ENCODE measurements at places on chromosomes 11 and 22. TPM values are rescaled to one million over a fixed set of nuclear protein-coding genes. Genes with fewer than 3 reads are reported as not detected.

CSNK2A3 gene
- 2.6 TPM for total RNA-seq

TTC36 gene
- total RNA-seq = 1.5 TPM

ZP1 gene
- not detected for total RNA-seq

DNA sequence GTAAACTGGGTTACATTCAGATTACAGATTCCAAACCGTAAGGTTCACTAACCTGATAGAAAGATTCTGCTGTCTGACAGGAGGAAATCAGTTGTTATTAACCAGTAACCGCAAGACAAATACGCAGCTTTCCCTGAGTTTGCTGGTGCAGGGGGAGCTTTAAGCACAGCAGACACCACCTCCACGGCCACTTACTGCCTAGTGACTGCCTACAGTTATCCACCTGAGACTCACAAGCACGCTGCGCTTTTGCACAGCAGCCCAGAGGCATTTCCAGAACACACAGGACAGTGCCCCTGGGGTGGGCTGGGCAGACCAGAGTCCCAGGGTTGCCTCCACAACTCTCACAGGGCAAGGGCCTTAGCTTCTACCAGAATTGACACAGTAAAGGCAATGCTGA lies 90.9 kb downstream of the CTTN start:
- no peak overlapping the region for H3K27ac ChIP-seq
- H3K36me3 ChIP-seq = no peaks in the 10 kb centered on the region
- no peaks in the 10 kb centered on the region for H3K4me1 ChIP-seq
- H3K27me3 ChIP-seq = no peaks in the 10 kb centered on the region
- no peak overlapping the region for H3K4me3 ChIP-seq
- DNase-seq = no peak

DNA sequence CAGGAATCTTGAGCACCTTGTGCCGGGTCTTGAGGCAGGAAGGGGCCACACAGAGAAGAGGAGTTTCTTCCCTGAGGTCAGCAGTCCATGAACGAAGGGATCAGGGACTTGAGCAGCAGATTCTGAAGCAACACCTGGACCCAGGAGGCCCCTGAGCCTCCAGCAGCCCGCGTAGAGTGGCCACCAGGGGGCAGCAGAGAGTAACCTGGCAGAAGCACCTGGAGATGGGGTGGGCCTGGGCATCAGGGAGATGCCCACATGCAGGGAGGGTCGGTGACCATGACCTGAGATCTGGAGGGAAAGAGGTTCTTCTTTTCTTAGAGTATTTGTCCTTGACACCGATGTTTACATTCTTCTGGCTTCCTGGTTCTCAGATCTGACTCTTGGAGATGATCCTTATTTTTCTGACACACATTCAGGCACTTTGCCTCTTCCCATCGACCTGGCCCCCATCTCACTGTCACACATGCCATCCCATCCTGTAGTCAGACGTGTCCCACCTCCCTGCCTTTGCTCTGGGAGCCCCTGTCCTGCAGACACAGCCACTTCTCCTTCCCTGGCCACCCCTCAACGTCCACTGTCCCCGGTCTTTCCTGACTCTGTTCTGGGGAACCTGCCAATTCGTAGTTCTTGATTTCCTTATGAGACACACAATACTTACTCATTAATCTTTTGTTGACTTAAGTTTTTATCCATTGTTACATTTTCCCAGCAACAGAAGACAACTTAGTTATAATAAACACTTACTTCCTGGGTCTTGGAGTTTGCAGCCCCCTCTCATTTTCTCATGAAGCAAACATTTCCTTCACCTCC lies 66.5 kb downstream of the GGTLC2 start:
- H3K36me3 ChIP-seq = no peaks in the 10 kb centered on the region
- no peaks in the 10 kb centered on the region for H3K27me3 ChIP-seq
- H3K4me1 ChIP-seq = no peaks in the 10 kb centered on the region
- H3K4me3 ChIP-seq = no peak overlapping the region
- peak; percentile 68 for DNase-seq

DNA sequence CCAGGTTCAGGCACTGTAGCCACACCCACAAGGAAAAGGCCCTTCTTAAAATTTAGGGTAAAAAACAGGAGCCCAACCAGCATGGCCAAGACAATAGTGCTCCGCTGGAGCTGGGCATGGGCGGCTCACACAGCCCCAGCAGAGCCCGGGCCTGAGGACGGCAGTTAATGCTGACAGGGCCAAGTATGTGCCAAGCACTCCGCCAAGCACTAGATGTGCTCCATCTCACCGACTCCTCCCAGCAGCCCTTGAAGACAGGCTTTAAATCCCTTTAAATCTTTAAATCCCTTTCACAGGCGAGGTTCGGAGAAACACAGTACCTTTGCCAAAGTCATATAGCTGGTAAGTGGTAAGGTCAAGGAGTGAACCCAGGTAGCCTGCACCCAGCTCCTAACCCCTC lies 4.8 kb downstream of the ARFGAP2 start:
- no peak for DNase-seq
- peaks cover 78% of the 10 kb centered on the region for H3K36me3 ChIP-seq
- H3K27me3 ChIP-seq = no peaks in the 10 kb centered on the region
- peaks cover 18% of the 10 kb centered on the region for H3K4me1 ChIP-seq

DNA sequence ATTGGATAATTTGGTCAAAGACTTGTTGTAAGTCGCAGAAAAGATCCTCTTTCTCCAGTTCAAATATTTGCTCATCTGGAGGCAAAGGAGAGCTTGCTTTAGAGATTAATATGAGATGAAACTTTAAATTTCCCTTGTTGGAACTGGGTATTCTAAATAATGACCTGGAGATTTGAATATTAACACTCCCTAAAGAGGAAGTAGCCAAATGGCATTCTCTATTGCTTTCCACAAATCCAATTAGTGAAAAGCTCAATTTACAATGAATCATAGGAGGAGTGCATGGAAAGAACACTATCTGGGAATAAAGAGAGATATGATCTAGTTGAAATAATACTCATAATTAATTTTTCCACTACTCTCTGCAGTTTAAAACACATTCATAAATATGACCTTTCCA lies 641.6 kb upstream of the TENM4 start:
- no peaks in the 10 kb centered on the region for H3K4me1 ChIP-seq
- no peaks in the 10 kb centered on the region for H3K27me3 ChIP-seq
- H3K27ac ChIP-seq = no peak overlapping the region
- no peak for DNase-seq
- H3K36me3 ChIP-seq = no peaks in the 10 kb centered on the region

DNA sequence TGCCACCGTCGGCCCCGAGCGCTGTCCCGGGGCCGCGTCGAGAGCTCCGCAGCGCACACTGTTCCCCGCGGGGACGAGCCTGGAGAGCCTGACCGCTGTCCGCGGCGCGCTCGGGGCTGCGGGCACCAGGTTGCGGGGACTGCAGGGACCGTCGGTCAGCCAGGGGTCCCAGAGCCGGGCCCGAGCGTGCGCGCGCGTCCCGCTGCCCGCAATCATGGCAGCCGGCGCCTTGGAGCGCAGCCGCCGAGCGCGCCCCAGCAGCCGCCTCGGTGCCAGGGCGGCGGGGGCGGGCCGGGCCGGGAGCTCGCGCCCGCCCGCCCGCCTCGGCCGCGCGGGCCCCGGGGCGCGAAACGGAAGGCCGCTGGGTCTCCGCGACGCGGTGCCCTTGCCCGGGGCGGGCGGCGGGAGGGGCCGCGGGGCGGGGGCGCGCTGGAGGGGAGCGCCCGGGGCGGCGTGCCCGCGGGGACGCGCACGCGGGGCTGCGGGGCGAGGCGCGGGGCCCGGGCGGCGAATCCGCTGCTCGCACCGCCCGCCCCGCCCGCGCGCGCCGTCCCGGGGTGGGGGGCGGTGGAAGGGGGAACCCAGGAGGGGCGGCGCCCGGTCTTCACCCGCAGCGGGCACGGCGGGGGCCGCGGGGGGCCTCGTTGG lies 79.4 kb upstream of the PPARA start:
- H3K4me3 ChIP-seq = peak overlapping the region; percentile 77
- no peaks in the 10 kb centered on the region for H3K27me3 ChIP-seq
- DNase-seq = peak; percentile 95
- peaks cover 11% of the 10 kb centered on the region for H3K36me3 ChIP-seq
- peaks cover 61% of the 10 kb centered on the region for H3K4me1 ChIP-seq
- H3K27ac ChIP-seq = peak overlapping the region; percentile 100

DNA sequence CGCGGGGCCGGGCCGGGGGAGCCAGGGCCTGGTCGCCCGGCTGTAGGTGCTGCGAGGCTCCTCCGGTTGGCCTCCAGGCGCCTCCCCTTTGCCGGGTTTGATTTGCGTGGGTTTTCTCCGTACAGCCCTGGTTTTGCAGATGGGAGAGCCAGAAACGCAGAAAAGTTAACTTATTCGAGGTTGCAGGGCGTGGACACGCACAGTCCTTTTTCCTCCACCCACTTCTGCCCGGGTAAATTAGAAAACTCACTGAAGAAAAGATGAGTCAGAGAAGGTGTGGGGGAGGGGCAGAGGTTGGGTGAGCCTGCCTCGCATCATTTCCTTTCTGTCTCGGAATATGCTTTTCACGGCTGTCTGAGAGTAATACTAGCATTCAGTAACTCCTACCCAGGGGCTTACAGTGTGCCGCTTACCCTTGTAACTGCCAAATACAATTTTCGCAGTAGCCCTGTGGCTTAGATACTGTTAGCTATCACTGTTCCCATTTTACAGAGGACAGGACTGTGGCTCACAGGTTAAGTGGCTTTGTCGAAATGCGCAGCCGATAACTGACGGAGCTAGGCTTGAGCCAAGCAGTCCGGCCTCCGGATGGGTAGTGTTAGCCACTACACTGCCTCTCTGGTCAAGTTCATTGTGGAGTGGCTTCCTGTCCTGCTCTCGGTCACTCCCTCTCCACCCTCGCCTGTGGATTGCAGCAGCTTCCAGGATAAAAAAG lies 812 bp downstream of the FADD start:
- peak overlapping the region; percentile 88 for H3K4me3 ChIP-seq
- peaks cover 40% of the 10 kb centered on the region for H3K4me1 ChIP-seq
- no peak for DNase-seq
- H3K36me3 ChIP-seq = peaks cover 6% of the 10 kb centered on the region
- no peaks in the 10 kb centered on the region for H3K27me3 ChIP-seq

DNA sequence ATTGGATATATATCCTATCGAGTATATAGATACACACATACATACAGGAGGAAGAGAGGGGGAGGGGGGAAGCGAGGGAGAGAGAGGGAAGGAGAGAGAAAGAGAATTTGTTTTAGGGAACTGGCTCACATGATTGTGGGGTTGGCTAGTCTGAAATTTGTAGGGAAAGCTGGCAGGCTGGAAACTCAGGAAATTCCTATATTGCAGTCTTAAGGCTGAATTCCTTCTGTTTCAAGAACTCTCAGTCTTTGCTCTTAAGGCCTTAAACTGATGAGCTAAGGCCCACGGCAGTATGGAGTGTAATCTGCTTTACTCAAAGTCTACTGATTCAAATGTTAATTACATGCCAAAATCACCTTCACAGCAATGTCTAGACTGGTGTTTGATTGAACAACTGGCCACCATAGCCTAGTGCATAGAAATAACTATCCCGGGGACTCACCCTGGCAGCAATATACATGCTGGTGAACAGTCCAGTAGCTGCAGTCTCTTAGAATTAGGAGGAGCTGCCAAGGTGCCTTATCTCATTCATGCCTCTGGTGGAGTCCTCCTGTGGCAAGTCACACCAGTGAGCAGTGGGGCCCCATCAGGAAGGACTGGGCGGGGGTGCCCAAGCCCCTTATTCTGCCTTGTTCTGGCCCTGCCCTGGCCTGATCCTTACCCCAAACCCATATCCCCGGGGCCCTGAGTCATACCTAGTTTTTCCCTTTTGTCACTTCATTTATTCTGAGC lies 59.7 kb upstream of the AMPD3 start:
- no peak overlapping the region for H3K4me3 ChIP-seq
- no peaks in the 10 kb centered on the region for H3K27me3 ChIP-seq
- no peak for DNase-seq
- no peaks in the 10 kb centered on the region for H3K36me3 ChIP-seq
- H3K4me1 ChIP-seq = peaks cover 28% of the 10 kb centered on the region

DNA sequence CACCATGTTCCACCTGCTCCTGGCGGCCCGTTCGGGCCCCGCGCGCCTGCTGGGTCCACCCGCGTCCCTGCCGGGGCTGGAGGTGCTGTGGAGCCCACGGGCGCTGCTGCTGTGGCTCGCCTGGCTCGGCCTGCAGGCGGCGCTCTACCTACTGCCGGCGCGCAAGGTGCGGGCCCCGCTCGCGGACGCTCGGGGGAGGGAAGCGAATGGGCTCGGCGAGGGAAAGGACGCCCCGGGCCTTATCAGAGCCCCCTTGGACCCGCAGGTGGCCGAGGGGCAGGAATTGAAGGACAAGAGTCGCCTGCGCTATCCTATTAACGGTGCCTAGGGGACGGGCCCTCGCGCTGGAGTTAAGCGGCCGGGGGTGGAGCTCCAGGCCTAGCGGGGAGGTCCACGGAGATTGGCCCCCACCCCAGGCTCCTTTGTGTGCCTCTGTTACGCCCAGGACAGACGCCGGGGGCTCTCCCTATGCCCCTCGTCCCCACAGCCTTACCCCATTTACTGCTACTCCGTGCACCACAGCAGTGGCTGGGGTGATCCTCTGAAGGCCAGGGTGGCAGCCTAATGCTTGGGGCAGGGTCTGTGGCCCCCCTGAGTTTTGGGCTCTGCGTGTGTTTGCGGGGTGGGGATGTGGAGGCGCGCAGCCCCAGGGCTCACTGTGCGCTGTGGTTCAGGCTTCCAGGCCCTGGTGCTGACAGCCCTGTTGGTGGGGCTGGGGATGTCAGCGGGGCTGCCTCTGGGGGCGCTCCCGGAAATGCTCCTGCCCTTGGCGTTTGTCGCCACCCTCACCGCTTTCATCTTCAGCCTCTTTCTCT lies 1.1 kb downstream of the TM7SF2 start:
- no peaks in the 10 kb centered on the region for H3K27me3 ChIP-seq
- peak overlapping the region; percentile 53 for H3K27ac ChIP-seq
- peak overlapping the region; percentile 73 for H3K4me3 ChIP-seq
- H3K4me1 ChIP-seq = peaks cover 70% of the 10 kb centered on the region
- DNase-seq = peak; percentile 95

DNA sequence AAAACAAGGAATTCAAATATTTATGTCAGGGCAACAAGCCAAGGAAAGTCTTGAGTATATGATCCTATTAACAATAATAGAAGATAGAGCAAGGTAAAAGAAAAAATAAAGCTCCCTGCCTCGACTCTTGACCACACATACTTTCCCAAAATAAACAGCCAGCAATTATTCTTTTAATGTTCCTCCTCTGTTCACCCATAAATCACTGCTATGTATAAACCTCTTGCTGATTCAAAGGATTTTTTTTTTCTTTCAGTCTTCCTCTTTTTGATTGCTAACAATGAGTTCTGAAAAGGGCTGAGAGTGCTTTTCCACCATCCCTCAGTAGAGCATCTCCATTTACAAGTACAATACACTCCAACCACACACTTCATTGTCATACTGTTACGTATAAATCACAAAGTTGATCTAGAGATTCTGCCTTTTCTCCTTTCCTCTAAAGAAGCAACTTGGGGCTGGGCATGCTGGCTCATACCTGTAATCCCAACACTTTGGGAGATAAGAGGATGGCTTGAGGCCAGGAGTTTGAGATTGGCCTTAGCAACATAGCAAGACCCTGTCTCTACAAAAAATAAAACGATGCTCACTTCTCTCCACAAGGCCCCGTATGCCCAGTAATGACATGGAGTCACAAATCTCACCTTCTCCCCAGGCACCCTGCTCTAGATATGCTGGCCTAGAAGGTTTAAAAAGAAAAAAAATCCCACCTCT lies 24.0 kb downstream of the RAB30 start:
- no peak overlapping the region for H3K4me3 ChIP-seq
- no peaks in the 10 kb centered on the region for H3K27me3 ChIP-seq
- peaks cover 46% of the 10 kb centered on the region for H3K4me1 ChIP-seq
- no peak overlapping the region for H3K27ac ChIP-seq
- DNase-seq = no peak

All from upper lobe of left lung (tissue), 6 donors.